ENCODE measurements at places on chromosomes 12 and 14.

DNA sequence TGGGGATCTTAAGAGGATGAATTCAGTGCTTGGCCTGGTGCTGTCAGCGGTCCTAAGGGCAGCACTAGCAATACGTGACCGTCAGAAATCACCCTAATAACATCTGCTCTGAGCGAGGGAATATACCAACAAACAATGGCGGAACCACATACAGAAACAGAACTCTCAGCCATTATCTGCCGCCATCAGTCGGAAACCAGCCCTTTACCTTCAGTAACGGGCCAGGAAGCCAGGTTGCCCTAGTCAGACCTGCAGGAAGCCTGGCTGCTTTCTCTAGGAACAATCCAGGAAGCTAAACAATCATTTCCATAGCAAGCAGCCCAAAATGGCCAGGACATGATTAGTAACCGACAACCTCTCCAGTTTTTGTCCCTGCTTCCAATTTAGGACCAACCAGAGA, 5.6 kb downstream of the CDCA4 start:
- H3K27ac ChIP-seq, result no peak overlapping the region
- peaks cover 24% of the 10 kb centered on the region for H3K4me1 ChIP-seq
- no peak overlapping the region for H3K4me3 ChIP-seq

- no peaks in the 10 kb centered on the region for H3K36me3 ChIP-seq
- 0 out of 2 replicates have a peak, but pooled peaks cover 7% of the 10 kb centered on the region for H3K27me3 ChIP-seq
- no peak for DNase-seq
- no peaks in the 10 kb centered on the region for H3K4me1 ChIP-seq
- H3K27ac ChIP-seq, result no peak overlapping the region
- H3K4me3 ChIP-seq, result no peak overlapping the region
These were observed 12.1 kb downstream of the TCL1A start for GRCh38 chr14:95701846-95702221.

GRCh38 chr12:131862600-131862993, 31.8 kb upstream of the ULK1 start:
- DNase-seq, result no peak
- no peaks in the 10 kb centered on the region for H3K4me1 ChIP-seq
- no peak overlapping the region for H3K27ac ChIP-seq
- no peak overlapping the region for H3K4me3 ChIP-seq

DNA sequence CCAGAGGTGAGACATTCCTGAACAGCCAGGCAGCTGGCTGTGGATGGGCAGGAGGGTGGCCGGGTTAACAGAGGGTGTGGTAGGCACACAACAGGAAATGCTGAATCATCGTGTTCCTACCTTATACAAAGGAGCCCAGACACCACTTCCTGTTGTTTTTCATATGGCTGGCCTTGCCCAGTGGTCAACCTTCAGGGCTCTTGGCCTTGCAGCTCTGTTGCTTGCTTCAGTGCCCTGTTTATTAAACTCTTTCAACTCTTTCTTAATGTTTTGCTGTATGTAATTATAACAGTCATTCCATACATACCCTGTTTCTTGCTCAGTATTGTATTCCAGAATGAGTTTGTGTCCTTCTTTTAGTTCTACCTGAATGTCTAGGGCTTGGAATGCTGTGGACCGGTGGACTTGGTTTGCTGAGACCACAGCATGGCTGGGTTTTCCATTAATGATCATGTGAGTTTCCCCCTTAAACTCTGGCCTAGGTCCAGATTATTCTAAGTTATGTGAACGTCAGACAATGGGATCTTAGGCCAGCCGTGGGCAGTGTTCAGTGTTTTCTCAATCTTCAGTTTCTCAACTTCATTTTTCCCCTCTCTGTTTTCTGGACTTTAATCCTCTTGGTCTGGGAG, 11.9 kb downstream of the CFAP54 start:
- DNase-seq, result peak; percentile 30
- H3K27me3 ChIP-seq, result no peaks in the 10 kb centered on the region
- H3K4me3 ChIP-seq, result no peak overlapping the region
- H3K36me3 ChIP-seq, result no peaks in the 10 kb centered on the region
- H3K27ac ChIP-seq, result peak overlapping the region; percentile 37

Measured in SJCRH30 (cell line).